ENCODE measurements at places on chromosomes 12 and 14.

GRCh38 chr12:89157413-89157812 lies 194.9 kb downstream of the DUSP6 start:
- DNase-seq: no peak

DNA sequence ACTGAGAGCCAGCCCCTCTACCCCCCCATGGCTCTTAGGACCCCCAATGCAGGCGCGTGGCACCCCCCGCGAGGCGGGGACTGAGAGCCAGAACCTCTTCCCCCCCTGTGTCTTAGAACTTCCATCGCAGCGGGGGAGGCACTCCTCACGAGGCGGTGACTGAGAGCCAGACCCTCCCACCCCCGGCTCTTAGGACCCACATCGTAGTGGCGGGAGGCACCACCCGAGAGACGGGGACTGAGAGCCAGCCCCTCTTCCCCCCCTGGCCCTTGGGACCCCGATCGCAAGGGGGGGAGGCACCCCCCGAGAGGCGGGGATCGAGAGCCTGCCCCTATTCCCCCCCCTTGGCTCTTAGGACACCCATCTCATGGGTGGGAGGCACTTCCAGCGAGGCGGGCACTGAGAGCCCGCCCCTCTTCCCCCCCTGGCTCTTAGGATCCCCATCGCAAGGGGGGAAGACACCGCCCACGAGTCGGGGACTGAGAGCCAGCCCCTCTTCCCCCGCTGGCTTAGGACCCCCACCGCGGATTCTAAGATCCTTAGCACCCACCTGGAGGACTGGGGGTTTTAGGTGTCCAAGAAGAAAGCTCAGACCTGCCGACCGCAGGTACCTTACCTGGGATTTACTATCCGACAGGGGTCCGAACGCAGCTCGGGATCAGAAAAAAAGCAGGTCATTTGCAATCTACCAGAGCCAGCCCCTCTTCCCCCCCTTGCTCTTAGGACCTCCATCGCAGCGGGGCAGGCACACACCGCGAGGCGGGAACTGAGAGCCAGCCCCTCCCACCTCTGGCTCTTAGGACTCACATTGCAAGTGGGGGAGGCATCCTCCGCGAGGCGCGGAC lies 44.9 kb downstream of the DDX11 start:
- peak; percentile 44 for DNase-seq

- no peak for DNase-seq
These were observed 34.7 kb downstream of the CCDC92 start for GRCh38 chr12:123937707-123938591.

GRCh38 chr12:58443273-58443980 lies 476.9 kb downstream of the LRIG3 start:
- peak; percentile 45 for DNase-seq

GRCh38 chr12:79961411-79961810 lies 26.5 kb upstream of the PPP1R12A start:
- no peak for DNase-seq

DNA sequence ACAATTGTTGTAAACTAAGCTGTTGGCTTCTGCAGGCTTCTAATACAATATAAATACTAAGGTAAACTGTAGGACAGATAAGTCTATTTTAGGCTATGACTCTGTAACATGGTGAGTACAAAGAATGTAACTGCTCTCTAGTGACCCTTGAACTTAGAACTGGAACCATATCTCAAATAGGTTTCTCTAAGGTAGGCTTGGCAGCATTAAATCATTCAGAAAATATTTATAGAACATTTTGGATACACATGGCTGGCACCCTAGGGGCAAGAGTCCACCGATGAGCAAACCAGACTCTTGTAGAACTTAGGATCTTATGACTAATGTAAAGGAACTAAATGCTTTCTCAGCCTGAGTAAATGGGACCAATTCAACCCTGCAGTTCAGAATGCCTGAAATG lies 19.4 kb upstream of the SLC25A3 start:
- peak; percentile 62 for DNase-seq

DNA sequence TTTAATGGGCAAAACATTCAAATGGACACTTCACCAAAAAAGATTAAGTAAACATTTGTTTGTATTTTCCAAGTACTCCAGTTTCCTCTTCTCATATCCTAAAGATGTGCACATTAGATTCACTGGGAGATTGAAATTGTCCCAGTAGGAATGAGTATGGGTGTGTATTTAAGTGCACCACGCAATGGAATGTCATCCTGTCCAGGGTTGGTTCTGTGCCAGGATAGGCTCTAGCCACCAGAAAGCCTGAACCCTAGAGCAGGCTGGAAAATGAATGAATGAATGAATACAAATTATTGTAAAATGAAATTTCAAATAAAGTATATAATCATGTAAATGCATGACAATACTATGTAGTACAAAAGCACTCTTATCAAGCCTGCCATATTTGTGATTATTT lies 14.0 kb downstream of the CEP83 start:
- peak; percentile 30 for DNase-seq

DNA sequence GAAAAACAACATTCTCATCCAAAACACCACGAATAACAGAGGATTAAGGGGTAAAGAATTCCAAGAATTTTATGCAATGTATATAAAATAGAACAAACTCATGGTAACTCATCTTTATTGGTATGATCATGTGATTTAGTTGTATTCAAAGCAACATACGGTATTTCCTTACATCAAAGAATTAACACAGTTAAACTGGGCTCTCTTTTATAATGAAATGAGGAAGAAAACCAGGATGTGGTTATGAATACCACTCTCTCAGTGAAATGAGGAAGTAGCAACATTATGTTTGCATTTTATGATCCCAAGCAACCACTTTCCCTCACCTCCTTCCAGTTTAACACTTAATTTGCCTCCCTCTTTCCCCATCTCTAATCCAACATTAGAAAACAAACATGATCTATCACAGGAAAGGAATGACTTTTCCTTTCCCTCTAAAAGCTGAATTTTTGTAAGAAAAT lies 22.9 kb downstream of the SPTLC2 start:
- DNase-seq: peak; percentile 39

DNA sequence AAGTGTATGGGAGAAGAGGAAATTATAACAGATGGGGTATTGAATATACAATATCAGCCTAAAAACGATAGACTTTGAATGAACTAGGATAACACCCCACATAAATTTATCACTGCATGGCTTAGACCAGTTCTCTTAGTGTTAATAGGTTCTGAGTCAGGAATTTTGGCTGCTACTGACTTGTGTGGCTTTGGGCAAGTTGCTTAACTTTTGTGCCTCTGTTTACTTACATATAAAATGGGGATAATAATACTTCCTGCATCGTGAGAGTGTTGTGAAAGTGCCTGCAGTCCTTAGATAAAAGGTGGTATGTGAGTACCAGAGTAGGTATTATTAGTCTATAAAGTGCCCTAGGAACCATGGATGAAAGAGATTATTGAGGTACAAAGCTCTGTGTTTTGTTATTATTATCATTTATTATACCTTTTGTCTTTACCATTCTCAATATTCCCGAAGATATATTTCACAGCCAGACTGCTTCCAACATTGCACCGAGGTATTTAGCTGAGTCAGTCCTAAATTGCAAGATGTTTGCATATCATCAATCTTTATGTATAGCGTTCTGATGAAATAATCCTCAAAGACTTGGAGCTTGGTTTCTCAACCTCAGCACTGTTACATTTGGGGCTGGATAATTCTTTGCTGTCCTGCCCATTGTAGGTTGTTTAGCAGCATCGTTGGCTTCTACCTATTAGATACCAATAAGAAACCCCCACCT lies 2.3 kb upstream of the PAWR start:
- DNase-seq: peak; percentile 32

All from M059J (cell line).